ENCODE measurements at places on chromosomes 3 and 15.

DNA sequence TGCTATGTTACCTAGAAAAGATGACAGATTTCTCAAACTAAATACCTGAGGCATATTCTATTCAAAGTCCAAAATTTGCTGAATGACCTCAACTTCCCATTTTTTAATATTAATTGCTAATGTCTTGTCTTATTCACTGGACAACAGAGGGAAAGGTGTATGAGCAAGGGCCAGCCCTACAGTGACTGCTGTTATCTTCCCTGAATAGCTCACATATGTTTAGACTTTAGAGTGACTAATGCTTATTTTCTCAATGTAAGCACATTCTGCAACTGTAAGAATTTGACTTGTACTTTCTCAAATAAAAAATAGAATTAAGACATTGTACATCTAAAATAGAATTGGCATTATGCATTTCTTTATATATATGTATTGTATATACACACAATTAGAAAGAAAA lies 26.5 kb upstream of the AADACL2 start:
- no peak for DNase-seq

DNA sequence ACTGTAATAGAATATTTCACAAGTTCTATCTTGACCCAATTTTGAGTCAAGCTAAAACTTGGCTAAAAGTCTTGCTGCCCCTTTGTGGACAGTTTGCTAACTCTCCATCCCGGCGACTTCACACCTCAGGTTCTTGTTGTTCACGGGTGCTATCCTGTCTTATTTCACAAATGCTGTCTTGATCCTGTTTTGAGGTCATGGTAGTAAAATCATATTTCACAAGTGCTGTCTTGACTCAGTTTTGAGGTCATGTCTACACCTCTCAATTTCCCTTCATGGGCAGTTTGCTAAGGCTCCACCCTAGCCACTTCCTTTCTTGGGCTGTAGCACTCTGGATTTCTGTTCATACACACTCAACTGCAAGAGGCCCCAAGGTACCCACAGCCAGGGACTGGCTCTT lies 45.0 kb upstream of the GK5 start:
- DNase-seq, result no peak

DNA sequence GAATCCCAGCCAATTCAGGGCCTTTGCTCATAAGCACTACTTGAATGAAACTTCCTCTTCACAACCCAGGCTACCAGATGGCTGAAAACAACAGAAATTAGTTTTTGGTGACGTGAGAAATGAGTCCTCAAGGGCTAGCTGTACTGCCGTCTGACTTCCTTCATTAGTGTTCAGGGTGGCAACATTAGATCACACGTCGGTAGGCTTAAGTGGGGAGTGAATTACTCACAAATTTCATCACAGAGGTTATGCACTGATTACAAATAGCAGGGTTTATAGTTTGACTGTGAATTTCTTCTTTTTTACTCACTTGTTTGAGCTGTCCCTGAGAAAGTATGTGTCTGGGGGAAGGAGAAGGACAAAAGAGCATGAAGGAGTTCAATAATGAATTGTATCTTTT lies 397.2 kb downstream of the GAP43 start:
- no peak for DNase-seq

DNA sequence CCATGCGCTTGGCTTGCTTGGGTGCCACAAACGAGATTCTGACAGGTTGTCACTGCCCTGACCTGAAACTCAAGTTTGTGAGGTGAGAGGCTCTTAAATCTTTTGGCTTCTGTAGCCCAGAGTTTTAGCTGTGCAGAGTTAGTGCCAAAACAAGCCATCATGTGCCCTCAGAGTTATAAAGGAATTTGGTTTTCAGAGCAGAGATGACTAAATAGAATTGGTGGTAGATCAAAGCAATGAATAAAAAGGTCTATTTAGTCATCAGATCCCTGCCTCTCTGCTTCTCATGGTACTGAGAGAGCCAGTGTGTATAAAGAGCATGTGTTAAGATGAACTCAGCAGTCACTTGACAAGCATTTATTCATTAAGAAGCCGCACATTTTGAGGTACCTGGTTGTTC lies 207.5 kb upstream of the DPH6 start:
- no peak for DNase-seq

DNA sequence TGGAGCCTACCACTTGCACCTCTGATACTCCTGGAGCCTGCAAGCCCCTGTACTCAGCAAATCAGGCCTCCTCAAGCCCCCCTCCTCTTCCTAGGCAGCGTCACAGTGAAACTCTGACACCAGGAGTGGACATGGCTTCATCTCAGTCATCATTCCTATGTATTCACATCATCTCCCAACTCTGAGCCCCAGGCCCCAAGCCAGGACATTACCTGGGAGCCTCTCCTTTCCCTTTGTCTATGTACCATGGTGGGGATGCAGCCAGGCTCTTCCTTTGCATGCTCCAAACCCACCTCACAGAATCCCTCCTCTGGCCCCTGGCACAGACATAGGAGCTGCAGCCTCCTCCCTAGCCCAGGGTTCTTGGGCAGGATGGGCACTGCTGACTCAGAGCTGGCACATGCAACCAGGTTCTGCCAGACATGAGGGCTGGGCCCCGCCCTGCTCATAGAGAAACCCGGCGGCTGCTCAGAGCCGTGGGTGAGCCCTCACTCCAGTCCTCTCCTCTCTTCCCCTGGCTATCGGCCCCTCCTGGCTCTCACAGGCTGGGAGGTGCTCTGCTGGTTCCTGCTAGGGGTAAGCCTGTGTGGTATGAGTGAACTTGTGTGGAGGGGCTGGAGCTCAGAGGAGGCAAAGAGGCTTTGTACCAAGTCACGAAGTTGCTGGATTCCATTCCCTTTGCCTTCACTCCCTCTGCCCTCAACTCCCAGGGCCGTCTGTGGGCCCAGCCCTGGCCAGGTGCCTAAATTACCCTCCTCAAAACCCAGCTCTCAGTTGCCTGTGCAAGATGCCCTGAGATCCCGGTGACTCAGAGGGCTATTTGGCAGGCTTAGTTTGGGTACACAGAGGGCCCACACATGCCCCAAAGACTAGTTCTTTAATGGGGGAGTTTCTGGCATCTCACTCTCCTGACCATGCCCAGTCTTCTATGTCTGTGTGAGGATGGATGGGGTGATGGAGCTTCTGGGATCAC lies 1.9 kb upstream of the PLCD1 start:
- peak; percentile 14 for DNase-seq

Measured in dermis microvascular lymphatic vessel endothelial cell (primary cell).